ENCODE measurements at places on chromosomes 1 and 21. TPM values are rescaled to one million over a fixed set of nuclear protein-coding genes. Genes with fewer than 3 reads are reported as not detected.

- no peak for DNase-seq
Measured at GRCh38 chr1:40422630-40423263, 27.5 kb upstream of the ZFP69B start.

DNA sequence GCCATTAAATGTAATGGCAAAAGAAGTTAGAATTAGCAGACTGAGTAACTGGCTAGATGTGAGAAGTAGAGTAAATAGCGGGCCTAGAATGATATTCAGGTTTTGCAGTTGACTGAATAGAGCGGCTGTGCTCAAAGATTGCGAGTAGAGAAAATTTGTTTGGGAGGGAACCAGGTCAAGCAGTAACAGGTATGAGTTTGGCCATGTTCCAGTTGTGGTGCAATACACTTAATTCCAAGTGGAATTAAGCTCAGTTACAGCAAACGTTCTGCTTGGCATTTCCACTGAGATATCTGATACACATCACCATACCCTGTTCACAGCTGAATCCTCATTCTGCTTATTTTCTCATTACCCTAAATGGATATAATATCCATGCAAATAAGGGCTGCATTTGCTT, 1382.9 kb downstream of the MRPL39 start:
- DNase-seq: no peak

- DNase-seq: no peak
Measured at GRCh38 chr1:29825941-29826415, 589.7 kb downstream of the PTPRU start.

DNA sequence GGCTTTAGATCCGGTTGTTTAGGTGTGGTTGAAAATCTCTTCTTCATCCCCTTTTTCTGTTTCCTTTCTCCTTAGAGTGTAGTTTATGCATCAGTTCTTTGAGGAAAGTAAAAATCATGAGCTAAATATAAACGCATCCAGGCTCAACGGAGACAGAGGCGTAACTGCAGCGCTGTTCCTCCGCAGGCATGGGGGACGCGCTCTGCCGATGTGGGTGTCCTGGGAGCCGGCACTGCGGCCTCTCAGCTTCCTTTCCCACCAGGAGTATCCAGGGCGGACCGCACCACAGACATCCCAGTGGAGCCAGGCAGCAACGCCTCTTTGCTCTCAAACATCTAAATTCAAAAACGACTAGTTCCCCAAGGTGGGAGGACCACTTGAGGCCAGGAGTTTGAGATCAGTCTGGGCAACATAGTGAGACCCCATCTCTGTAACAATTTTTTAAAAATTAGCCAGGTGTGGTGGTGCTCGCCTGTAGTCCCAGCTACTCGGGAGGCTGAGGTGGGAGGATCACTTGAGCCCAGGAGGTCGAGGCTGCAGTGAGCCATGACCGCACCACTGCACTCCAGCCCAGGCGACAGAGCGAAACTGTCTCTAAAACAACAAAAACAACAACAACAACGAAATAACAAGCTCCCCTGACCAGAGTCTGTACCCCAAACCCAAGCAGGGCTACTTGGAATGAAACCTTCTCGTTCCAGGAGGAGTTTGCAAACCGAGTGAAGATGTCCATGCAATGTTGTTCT, 16.4 kb downstream of the SLC45A1 start:
- no peak for DNase-seq

The RXFP4 gene
- not detected for total RNA-seq

DNA sequence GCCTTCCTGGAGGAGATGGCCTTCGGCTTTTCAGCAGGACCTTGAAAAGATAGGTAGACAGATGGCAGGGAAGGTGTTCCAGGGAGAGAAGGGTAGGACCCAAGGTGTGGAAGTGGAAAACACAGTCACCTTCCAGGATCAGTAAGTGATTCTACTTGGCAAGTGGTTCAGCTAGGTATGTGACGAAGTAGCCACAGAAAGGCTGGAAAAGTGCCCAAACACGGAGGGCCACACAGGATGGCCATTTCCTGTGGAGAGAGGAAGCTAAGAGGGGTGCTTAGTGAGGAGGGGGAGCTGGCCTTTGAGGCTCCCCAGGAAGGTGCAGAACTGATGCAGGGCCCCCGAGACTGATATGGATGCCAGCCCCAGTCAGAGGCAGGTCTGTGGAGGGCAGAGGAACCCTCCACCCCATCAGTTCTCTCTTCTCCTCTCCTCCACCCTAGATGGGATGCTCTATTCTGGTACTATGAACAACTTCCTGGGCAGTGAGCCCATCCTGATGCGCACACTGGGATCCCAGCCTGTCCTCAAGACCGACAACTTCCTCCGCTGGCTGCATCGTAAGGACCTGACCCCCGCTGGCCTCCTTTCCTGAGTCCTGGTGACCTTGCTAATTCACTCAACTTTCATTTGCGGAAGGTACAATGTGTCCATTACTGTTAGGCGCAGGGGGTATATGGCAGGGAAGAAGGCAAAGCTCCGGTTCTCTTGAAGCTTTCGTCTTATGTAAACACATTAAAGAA, 6.8 kb downstream of the SEMA4A start:
- DNase-seq: peak; percentile 90

The CRNN gene
- total RNA-seq: not detected

DNA sequence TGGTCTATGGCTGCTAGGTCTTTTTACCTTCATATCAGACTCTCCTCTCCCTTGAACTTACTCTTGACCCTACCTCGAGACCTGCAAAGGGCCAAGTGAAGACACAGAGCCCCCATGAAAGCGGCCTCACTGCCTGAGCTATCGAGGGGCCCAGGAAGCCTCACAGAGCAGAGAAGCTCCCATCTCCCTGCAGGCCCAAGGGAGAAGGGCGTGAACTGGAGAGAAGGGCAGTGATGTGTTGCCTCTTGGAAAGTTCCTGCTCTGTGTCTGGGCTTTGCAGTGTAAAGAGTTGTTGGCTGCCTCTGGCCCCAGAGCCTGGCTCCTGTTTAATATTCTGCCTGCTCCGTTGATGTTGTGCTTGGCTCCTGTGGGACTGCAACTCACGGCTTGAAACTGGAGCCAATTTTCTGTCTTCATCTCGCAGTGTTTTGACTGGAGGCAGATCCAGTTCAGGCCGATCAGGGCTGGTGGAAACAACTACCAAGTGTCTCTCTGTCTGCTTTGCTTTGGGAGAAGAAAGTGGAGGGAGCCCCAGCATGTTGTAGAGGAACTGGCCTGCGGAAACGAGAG, 4.3 kb downstream of the SERTAD4 start:
- DNase-seq: peak; percentile 68

GRCh38 chr1:24639881-24640280, 3.2 kb upstream of the SRRM1 start:
- DNase-seq: no peak

The CD34 gene
- 23.2 TPM for total RNA-seq

GRCh38 chr1:183349201-183349711, 68.9 kb downstream of the NMNAT2 start:
- DNase-seq: no peak

- DNase-seq: no peak
Measured at GRCh38 chr1:25462732-25463131, 32.0 kb downstream of the MACO1 start.

The XPR1 gene
- 15.3 TPM for total RNA-seq

The CTH gene
- 2.9 TPM for total RNA-seq

- DNase-seq: no peak
Measured at GRCh38 chr1:179870870-179871269, 6.7 kb downstream of the TOR1AIP2 start.

DNA sequence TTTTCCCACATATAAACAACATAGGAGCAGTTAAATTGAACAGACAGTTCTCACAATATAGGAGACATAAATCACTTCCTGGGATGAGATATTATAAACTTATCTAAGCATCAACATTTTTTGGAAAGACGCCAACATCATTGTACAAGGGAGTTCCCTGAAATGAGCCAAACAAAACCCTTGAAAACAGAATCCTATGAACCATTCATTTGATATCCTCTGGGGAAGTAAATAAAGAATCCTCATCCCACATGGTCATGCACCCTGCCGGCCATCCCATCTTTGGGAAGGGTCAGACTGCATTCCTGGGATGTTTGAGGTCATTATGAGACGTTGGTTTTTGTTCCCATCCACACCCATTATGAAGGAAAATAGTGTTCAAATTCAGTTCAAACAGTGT, 111.8 kb upstream of the USP25 start:
- DNase-seq: no peak

DNA sequence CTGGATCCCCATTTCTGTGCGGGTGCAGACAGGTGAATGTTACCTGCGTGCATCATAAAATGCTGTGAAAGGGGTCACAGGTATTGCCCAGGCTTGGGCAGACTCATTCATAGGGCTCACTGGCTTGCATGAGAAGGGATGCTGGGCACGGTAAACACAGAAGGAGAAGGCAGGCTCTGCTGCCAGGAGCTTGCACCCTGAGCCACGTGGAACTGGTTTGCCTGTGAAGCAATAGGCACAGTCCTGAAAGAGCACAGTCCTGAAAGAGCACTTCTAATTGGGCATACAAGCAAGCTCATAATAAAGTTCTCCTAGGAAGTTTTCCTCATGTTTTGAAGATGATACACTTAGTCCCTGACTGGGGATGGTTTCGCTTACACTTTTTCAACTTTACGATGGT, 40.9 kb downstream of the GALNT2 start:
- DNase-seq: no peak

The SPRR3 gene
- total RNA-seq: 1.1 TPM

- no peak for DNase-seq
Measured at GRCh38 chr1:21184276-21184675, 7.6 kb upstream of the EIF4G3 start.

GRCh38 chr1:23772049-23772853, 6.0 kb upstream of the PITHD1 start:
- peak; percentile 92 for DNase-seq

The WDR64 gene
- total RNA-seq: not detected

- no peak for DNase-seq
Measured at GRCh38 chr1:245463392-245464165, 308.8 kb downstream of the KIF26B start.

- DNase-seq: no peak
Measured at GRCh38 chr1:41936107-41936506, 17.4 kb upstream of the HIVEP3 start.

GRCh38 chr1:42742617-42743316, 2.7 kb upstream of the CLDN19 start:
- DNase-seq: peak; percentile 22

- DNase-seq: no peak
Measured at GRCh38 chr1:19154876-19155275, 55.2 kb downstream of the UBR4 start.

GRCh38 chr1:156124557-156125483, 10.3 kb downstream of the LMNA start:
- DNase-seq: peak; percentile 55

The PAPPA2 gene
- total RNA-seq: 0.06 TPM

The TMEM52 gene
- 48.0 TPM for total RNA-seq

GRCh38 chr1:230827081-230827681, 41.1 kb downstream of the C1orf198 start:
- DNase-seq: no peak

DNA sequence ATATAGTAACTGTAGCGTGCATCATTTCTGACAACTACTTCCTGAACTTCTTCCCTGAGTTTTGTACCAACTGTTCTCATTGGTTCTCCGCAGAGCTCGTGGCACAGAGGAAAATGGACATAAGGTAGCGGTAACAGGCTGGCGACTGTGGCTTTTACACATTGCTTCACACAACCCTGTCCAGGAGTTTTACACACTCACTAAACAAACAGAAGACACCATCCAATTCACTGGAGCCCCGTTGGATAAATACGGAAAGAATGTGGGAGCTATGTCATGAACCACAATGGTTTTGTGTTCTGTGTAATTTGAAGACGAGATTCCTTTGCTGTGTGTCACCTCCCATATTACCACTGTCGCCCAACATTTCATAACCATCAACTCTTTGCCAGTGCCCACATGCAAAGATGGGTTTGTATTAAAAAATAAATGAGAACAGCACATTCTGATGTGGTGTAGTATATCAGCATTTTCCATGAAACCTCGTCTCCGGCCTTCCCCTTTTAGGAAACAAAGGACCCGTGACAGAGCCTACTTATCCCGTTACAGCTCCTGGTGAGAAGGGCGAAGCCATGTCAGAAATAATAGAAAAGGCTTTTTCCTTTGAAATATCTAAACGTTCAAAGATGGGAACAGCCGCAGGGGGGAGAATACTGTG, 47.4 kb upstream of the ENAH start:
- no peak for DNase-seq

DNA sequence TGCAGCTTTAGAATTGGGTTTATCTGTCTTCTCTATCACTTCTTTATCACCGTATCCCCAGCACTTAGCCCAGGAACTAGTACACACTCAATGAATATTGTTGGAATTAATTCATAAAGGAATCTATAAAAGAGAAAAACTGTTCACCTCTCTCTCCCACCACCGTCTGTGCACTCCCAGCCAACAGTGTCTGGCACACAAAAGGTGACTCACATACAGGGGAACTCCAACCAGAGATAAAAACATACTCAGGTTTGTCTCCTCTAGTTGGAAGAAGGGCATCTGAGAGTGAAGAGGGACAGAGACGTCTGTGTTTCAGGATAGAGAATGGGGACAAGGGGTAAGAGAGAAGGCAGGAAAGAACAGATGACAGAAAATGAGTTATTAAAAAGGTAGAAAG, 10.0 kb downstream of the ITLN1 start:
- no peak for DNase-seq

The OR6K3 gene
- total RNA-seq: not detected

- no peak for DNase-seq
Measured at GRCh38 chr1:89780721-89781120, 40.1 kb upstream of the LRRC8D start.

The S100A1 gene
- 1,205 TPM for total RNA-seq

DNA sequence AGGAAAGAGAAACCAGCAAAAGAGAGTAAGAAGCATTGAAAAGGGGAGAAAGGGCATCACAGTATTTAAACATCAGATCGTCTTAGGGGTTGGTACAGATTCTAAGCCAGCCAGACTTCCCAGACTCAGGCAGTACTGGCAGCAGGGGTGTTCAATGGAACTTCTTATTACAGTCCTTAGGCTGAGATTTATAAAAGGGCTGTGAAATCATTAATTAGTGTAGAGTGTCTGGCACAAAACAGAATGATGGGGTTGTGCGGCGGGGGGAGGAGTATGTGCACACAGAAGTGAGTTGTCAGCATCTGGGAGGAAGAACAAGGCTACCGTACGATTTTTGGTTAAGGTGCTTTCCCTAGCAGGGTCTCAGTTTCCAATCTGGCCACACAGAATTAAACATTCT, 38.2 kb downstream of the ARHGEF11 start:
- DNase-seq: no peak

DNA sequence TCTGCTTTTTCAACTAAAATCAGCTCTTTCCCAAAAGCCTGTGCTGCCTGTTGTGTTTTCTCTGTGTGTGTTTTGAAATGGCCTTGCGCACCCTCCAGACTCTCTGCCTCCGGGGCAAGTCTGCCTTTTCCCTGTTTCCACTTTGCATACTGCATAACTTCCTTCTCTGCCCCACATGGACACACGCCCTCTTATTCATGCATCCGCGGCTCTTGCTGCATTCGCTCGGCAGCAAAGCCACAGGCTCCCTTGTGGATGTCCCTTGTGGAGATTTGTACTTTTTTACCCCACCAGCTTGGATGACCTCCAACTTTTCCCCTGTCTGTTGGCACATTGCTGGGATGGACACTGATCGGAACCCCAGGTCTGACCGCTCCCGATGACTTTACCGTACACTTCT, 147.6 kb downstream of the ADSS2 start:
- DNase-seq: no peak

The NUP210L gene
- total RNA-seq: 0.32 TPM

Measured in psoas muscle (tissue), 8 donors.